ENCODE measurements at places on chromosomes 12 and 14.

DNA sequence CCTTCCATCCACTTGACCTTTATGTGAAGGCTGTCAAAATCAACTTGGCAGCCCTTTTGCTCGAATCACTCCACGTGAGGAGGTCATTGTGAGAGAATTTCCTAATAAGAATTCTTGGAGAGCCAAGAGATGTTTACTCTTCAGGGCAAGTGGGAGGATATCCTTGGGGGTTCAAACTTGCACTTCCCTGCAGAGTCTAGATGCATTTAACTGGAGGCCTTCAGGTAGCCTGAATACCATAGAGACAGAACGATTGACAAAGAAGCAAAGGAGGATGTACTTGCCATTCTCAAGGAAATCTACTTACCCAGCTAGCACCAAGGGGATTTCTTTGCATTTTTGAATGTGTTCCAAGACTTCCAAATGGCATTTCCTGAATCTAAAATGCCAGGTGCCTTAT is 1702.6 kb upstream of the FLRT2 start:
- DNase-seq, result no peak

DNA sequence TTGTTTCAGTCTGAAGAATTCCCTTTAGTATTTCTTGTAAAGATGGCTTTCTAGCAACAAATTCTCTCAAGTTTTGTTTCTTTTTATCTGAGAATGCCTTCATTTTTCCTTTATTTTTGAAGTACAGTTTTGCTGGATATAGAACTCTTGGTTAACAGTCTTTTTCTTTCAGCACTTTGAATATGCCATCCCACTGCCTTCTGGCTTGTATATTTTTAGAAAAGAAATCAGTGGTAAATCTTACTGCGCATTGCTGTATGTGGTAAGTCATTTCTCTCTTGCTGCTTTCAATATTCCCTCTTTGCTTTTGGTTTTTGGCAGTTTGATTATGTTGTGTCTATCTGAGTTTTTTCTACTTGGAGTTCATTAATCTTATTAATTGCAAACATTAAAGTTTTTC is 16.8 kb upstream of the PPM1A start:
- no peak for DNase-seq

- DNase-seq, result no peak
These were observed 502.3 kb upstream of the FOXG1 start for GRCh38 chr14:28264306-28264705.

DNA sequence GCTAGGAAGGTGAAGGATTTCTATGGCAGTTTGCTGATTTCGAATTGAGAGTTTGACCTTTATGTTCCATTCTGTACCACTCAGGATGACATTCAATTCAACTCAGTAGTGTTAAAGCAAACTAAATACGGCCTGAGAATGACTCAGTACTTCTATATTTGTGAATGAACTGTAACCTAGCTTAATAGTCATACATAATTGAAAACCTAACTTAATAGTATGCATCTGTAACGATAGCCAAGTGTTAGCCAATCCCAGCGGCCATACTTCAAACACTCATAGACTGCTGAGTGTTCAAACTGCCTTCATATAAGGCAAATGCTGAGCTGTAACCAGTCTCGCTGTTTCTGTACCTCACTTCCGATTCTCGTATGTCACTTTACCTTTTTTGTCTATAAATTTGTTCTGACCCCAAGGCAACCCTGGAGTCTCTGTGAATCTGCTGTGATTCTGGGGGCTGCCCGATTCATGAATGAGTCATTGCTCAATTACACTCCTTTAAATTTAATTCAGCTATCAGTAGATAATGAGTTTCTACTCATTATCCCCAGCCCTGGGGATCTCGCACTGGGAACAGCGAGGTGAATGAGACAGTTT is 98.5 kb upstream of the SLC24A4 start:
- no peak for DNase-seq

GRCh38 chr12:119725523-119725922 is 57.6 kb downstream of the PRKAB1 start:
- no peak for DNase-seq

DNA sequence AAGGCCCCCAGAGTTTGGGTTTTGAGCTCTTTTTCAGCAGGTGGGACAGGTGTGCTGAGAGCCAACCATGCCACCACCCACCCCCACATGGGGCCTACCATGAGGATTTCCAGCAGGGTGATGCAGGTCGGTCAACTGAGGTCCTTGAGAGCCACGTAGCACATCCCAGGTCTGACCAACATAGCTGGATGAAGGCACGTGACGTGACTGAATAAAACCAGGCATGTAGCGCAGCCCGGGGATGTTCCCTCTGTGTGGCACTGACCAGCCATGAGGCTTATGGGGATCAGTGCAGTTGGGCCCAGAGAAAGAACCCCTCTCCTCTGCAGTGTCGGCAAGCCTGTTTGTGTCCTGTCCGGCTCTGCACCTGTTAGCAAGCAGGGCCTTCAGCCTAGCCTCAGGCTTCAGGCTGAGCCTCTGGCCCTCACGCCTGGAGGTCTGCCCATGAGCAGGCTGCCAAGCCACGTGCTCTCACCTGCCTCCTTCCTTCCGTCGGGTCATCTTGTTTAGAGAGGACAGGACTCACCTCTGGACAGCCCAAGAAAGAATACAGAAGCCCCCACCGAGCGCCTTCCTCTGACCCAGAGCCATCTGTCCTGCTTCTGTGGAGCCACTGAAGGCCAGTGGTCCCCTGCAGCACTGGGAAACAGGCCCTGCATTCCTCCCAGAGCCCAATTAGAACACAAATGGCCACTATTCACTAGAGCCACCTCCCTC is 38.5 kb downstream of the TSPAN11 start:
- no peak for DNase-seq

- DNase-seq, result no peak
These were observed 14.3 kb downstream of the POMT2 start for GRCh38 chr14:77306416-77306815.

DNA sequence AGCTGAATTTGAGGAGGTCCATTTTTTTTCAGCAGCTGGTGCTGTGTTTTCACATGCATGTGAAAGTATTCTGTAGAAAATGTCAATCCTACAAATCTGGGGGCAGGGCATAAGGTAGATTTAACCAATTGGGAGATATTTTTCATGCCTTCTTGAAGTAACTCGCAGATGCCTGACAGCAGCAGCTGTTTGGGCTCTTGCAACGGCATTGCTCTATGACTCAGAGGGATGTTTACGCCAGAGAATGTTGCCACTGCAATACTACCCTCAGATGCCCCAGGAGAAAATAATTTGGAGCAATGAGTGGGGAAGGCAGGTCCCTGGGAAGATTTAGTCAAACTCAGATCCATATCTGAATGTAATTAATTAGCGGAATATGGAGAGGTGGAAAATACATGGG is 42.5 kb upstream of the MYBPC1 start:
- DNase-seq, result no peak

DNA sequence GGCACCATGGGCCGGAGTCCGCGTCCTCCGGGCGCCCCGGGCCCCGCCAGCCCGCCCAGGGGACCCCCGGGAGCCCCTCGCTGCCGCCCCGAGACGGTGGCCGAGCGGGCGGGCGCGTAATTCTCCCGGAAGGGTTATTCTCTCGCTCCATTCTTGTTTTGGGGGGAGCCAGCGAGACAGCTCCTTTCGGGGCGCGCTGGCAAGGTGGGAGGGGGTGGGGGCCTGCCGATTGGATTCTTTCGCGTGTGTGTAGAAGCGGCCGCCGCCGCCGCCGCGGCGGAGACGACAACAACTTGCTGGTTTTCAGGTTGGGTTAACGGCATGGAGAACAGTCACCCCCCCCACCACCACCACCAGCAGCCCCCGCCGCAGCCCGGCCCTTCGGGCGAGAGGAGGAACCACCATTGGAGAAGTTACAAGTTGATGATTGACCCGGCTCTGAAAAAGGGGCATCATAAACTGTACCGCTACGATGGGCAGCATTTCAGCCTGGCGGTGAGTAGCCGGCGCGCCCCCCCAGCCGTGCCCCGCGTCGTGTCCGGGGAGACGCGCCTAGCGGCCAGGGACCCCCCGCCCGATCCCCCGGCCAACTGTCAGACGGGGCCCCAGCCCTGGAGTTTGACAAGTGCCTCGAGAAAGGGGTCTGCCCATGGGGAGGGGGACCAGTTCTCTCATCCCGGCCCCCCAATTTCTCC is 755 bp downstream of the SETD1B start:
- no peak for DNase-seq

DNA sequence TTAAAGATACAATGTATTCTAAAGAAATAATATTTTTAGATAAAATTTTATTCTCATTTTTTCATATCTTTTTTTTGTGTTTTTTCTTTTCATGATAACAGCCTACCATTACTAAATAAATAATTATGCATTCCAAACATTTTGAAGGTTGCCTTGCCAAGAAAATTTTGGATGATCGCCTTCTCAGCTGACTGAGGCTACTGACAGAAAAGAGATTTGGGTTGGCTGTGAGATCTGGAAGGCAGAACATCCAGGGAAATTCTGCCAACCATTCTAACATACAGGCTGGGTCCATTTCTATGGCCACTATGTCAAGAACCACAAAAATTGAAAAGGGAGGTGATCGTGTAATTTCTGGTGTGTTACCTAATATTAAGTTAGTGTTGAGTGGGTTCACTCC is 48.1 kb downstream of the GALNT8 start:
- no peak for DNase-seq
